M059J (cell line): ENCODE measurements at places on chromosomes 16 and 17.

GRCh38 chr16:57390636-57391295, 13.8 kb upstream of the CCL17 start:
- no peak for DNase-seq

DNA sequence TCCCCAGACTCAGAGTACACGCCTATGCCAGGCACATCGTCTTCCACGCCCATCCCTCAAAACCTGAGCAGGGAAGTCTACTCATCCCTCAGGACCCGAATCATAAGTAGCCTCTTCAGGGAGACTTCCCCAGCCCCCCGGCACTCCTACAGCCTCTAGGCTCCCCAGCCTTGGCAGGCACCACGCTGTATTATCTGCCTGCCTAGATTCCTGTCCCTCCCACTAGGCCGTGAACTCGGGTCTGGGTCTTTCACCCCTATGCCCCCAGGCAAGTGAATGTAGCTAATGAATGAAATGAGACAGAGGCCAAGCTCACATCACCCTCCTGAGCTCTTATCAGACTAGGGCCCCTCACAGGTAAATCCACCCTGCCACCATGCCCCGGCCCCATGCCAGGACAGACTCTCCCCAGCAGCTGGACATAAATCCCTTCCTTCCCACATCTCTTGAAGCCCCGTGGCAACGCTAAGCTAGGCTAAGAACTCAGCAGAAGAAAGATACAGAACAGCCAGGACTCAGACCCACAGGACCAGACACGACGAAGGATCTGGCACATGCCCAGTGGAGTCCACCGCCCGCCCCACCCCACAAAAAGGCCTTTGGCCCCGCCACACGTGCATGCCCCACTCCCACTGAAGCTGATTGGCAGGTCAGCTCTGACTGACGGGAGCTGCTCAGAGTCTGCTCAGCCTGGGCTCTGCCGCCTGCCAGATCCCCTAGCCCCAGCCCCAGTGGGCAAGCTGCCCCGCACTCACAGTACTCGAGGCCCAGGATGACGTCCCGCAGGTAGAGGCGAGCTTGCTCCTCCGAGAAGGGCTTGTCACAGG, 13.0 kb downstream of the CAMKK1 start:
- DNase-seq = no peak

DNA sequence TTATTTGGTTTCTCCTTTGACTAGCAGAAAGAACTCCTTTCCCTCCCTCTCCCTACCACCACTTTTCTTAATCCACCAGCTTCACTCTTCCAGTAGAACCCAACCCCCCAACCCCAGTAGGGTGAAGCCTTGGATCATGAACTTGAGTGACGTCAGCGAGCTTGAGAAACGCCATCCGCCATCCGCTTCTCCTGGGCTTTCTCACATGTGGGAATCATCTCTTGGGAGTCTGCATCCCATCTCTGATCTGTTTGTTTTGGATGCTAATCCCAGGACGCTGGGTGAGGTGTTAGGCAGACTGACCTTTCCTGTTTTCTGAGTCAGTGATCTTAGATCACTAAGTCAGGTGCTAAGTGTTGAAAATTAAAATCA, 16.0 kb upstream of the SOX9 start:
- no peak for DNase-seq

- no peak for DNase-seq
These were observed 1.1 kb upstream of the CHAD start for GRCh38 chr17:50469671-50470305.

DNA sequence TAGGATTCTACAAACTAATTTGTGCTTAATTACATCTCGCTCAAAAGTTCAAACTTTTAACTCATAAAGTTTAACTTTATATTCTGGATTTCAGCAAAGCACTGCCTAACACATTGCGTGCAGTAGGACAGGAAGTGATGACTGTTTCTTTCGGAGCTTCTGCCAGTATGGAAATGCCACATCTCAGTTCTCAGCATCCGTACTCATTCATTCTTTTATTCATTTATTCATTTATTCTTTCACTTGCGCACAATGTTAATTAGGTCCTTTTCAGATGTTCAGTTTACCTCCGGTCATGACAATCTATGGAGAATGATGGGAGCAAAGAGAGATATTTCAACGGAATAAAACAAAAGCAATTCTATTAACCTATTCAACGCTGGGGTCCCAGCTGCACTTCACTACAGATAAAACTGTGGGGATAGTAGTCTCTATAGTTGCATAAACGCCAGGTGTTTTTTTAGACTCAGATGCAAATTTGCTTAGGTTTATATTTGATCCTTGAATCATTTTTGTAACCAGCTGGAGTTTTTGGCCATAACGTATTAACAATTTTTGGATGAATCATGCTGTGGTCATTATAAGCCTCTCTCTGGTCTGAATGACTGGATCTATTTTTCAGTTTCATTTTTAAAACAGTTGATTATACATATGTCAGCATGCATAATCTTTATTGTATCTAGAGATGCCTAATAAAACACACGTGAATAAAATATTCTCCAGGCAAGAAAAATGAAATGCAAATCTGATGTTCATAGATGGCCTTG, 143.9 kb downstream of the KCNJ2 start:
- peak; percentile 53 for DNase-seq

GRCh38 chr16:54965464-54965863, 34.8 kb downstream of the IRX5 start:
- no peak for DNase-seq

GRCh38 chr17:48631693-48632578, 5.8 kb upstream of the HOXB9 start:
- no peak for DNase-seq

- peak; percentile 96 for DNase-seq
These were observed 74.1 kb downstream of the ABCC12 start for GRCh38 chr16:48081656-48082055.

- no peak for DNase-seq
These were observed 35.6 kb upstream of the MNT start for GRCh38 chr17:2436316-2436905.

GRCh38 chr16:6527646-6528045, 805.0 kb upstream of the RBFOX1 start:
- no peak for DNase-seq

DNA sequence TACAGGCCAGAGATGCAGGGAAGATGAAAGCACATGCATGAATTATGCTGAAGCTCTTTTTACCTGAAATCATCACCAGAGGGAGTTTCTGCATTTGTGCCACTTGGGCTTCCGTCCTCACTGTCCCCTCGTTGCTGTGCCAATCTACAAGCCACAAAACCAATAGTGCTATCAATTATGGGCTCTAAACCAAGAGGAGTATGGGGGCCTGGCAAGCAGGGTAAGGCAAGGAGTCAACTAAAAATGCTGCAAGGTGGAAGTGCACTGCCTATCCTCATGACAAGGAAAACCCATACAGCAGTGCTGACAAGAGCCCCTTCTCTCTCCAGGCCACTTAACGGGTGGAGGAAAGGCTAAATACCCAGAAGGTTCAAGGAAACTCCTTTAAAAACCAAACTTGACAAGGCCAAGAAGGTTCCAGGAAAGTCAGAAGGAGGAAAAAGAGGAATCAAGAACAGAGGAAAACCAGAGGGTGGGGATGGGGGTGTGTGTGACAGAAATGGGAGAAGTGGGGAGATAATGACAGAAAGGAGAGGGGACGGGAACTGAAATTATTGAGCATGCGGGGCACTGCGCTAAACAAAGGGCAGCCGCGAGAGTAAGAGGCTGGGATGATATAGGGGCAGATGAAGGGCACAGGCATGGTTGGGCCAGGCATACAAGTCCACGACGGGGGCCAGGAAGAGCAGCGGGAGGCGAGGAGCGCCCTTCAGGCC, 674 bp downstream of the C17orf75 start:
- no peak for DNase-seq

GRCh38 chr17:60230358-60230757, 80.6 kb downstream of the CA4 start:
- DNase-seq = no peak

DNA sequence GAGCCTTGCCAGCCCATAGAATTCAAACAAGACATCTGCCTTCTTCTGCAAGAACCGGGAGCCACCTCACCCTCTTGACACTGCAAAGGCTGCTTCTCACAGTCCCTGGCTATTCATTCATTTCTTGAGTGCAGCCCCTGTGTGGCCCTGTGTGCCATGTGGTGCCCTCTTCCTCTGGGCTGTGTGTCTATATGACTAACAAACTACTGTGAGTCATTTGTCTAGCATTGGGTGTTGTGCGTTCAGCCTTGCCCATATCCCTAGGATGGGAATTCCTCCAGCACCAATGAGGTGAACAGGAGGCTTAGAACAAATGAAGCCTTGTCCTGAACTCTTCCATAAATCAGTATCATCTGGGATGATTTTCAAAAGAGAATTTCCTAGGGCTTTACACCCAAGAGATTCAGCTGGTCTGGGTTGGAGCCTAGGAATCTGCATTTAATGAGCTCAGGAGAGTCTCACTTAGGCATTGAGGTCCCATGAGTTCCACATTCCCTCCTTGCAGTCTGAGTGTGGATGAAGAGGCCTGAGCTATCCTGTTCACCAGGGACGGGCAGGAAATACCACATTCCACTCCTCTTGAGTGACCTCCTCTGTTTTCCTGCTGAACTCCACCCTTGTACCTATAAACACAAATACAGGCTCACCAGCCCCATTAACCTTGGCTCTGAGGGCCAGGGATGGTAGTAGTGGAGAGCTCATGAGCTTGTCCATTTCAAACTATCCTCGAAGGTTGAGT, 308.7 kb upstream of the N4BP1 start:
- peak; percentile 86 for DNase-seq

DNA sequence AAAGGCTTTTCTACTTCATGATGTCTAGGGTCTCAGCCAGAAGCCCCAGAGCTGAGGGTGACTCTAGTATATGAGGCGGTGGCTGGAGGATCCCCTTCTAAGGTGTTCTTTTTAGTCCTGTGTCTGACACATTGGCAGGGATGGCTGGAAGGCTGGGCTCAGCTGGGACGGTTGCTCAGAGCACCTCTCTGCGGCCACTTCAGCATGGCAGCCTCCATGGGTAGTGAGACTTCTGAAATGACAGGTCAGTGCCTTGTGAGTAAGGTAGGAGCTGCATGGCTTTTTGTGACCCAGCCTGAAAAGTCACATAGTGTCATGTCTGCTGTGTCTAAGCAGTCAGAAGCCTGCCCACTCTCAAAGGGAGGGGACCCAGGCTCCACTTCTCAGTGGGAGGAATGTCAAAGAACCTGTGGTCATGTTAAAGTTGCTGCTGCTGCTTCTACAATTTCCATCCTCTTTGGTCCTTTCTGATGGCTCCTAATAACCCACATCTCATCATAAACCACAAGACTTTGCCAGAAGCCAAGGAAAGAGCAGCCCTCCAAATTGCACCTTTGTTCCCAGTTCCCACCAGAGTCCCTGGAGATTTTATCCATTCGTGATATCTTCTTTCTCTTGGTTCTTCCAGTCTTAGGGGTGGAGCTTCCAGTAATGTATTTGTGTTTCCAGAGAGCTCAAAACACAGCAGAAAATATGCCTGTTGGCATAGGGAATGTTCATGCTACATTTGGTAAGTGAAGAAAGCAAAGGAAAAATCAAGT, 15.4 kb upstream of the KCNG4 start:
- no peak for DNase-seq

GRCh38 chr16:1968146-1968953, 1.7 kb downstream of the RNF151 start:
- DNase-seq = no peak

DNA sequence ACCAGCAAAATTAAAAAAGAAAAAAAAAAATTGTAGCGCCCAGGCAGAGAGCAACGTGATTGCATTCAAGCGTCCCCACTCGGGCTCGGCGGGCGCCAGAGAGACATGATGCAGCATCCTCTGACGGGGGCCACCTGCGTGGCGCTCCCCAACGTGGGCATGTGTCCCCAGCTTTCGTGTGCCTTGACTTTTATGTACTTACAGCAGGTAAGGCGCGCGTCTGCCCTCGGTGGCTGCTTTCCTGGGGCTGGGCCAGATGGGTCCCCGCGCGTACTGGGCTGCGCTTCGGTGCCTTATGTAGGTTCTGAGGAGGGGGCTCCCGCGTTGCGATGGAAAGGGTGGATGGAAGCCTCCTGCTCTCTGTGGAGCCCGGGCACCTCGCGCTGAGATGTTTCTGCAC, 28.4 kb upstream of the RBFOX1 start:
- DNase-seq = no peak

DNA sequence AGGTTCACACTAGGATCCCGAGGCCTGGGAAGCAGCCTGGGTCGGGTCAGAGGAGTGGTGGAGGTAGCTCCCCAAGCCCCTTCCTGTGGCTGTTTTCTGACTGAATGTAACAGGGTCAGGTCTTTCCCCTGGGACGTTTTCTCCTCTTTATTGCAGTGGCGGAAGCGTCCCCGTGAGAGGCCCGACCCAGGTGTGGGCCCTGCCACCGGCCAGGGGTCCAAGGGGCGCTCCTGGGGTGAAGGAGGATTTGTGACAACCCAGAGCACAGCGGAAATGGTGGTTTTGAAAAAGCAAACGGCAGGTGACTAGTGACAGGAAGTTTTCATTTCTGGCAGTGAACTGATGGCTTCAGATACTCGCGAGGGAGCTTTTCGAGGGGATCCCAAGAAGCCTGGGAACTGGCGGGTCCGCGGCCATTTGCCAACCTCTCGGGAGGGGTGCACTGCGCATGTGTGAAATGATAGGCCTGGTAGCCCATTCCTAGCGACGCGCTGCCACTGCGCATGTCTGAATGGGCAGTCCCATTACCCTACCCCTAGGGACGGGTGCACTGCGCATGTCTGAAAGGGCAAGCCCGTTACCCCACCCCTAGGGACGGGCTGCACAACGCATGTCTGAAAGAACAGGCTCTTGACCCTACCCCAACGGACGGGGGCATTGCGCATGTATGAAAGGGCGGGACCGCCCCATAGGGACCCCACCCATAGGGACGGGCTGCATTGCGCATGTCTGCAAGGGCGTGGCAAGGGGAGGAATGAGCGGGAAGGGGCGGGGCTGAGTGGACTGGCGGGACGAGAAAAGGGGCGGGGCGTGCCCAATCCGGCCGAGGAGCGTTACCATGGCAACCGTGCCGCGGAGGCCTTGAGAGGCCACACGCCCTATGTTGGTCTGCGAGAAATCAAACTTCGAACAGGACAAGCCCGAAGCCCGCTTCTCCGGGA, 1747.9 kb downstream of the TP53TG3F start:
- no peak for DNase-seq

DNA sequence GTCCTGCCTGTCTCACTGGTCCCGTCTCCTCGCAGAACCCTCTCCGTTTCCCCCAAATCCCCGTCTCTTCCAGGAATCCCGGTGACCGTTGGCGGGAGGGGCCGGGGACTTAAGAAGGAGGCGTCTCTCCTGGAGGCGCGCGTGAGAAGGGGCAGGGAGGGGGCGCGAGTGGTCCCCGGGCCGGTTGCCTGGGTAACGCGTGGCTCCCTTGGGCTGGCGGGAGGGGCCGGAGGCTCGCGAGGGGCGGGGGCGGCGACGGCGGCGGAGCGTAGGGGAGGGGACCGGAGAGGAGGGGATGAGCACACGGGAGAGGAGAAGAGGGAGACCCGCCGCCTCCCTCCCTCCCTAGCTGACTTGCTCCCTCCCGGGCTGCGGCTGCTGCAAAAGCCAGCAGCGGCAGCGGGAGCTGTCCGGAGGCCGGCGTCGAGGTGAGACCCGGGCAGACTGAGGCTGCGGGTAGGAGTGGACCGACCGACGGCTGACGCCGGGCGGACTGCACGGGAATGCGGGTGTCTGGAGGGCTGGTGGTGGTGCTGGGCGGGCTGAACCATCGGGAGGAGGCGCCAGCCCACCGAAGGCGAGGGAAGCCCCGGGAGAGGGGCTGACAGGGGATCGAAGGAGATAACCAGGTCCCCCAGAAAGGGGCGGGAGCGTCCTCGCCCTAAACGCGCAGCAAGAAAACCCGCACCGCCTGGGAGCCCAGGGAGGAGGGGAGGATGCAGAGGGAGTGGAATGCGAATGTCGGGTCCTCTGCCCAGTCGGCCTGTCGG, at the start of gene PRRT2:
PRRT2 (plus strand) TSS at position 298 of the 770 bp plus-strand sequence. CDS start 862 bp downstream, outside the sequence.
- DNase-seq = peak; percentile 58

GRCh38 chr16:74309789-74310781, 13.5 kb downstream of the PSMD7 start:
- DNase-seq = peak; percentile 48
